ENCODE measurements at places on chromosomes 5 and 9.

GRCh38 chr9:69172895-69173294 is 1.2 kb upstream of the TJP2 start:
- no peak for DNase-seq

DNA sequence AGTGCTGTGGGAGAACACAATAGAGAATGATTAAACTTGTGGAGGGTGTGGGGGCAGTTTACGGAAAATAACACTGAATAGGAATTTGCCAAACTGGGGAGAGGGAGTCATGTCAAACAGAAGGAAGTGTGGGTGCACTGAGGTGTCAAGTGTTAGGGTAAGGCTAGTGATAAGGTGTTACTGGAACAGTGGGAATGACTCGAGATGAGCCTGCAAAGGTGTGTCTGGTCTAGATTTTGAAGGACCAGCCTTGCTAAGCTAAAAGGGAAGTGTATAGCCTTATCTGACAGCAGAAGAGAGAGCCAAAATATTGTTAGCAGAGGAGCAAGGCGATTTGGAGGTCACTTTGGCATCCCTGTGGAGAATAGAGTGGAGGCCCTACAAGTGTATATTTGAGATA is 4.2 kb downstream of the CNOT6 start:
- DNase-seq = no peak

GRCh38 chr5:148864113-148864841 is 37.9 kb downstream of the ADRB2 start:
- DNase-seq = no peak

DNA sequence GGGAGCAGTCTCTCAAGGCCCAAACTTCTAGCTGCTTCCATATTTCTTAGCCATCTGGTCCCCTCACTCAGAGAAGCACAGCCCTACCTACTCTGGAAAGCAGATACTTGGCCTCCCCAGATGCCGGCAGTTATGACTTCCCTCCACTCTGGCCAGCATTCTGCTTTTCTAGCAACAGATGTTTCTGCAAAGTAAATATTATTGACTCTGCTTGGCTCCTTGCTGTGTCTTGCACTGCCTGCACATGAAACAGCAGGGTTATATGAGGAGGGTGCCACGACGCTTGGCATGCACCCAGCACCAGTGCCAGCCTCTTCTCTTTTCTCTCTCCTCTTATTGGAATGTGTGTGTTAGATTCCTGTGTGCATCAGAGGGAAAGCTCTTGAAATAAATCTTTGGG is 99.7 kb downstream of the ARHGAP26 start:
- DNase-seq = no peak

DNA sequence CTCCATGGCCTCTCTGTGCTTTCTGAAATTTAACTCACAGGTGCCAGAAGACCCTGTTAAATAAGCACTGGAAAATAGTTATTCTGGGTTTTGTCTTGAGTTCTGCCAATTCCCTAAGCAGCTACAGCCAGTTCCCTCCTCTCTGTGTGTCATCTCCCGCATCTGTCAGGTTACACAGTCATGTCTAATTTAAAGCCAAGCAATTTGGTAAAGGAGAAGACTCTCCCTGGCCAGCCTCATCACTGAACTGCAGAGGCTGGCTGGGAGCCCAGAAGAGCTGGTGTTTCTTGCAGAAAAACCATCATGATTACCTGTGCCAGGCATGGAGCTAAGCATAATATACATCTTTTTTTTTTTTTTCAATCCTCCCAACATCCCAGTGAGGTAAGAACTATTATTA is 141.3 kb upstream of the ZNF366 start:
- no peak for DNase-seq

GRCh38 chr9:131238402-131239021 is 37.8 kb downstream of the FAM78A start:
- no peak for DNase-seq

DNA sequence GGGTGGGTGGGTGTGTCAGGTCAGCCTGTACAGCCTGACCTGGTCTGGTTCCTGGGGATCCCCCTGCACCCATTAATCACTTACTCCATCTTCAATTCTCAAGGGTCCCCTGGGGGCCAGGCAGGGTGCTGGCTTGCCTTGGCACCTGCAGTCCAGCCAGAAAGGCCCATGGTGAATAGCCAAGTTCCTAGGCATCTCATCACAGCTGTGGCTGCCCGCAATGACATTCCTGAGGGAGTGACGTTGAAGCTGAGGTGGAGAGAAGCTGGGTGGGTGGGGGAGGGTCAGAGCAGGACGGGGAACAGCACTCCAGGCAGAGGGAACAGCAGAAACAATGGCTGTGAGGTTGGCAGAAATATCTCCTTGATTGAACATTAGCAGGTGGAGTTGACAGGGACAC is 10.6 kb downstream of the HMCN2 start:
- DNase-seq = no peak

GRCh38 chr9:71985297-71985911 is 74.0 kb downstream of the C9orf85 start:
- DNase-seq = no peak

GRCh38 chr5:88876714-88877113 is 6.3 kb downstream of the MEF2C start:
- no peak for DNase-seq

DNA sequence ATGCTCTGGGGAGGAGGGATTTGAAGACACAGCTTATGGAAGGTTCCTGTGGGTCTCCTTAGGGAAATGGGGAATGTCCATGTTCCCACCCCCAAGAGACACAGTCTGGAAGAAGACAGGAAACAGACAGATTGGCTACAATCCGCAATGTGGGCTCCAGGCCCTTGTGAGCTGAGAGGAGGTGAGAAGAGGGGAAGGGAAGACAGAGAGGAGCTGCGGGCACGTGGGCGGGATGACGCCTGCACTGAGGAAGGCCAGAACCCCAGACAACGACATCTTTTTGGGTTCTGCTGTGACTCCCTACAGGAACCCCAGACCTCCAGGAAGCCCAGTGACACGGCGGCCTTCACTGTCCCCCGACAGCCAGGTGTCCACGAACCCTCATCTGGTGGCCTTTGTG is 29.9 kb upstream of the NKD2 start:
- no peak for DNase-seq

DNA sequence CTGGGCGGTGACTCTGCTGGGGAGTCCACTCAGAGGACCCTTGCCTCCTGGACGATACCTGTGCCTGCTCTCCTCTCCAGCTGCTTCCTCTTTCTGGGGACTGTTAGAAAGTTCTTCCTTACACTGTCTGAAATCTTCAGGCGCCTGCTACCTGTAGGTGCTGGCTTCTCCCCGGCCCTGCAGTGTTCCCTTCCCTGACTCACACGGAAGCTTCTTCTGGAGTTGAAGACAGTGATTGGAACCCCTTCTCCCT is 562 bp downstream of the GSN start:
- DNase-seq = no peak

DNA sequence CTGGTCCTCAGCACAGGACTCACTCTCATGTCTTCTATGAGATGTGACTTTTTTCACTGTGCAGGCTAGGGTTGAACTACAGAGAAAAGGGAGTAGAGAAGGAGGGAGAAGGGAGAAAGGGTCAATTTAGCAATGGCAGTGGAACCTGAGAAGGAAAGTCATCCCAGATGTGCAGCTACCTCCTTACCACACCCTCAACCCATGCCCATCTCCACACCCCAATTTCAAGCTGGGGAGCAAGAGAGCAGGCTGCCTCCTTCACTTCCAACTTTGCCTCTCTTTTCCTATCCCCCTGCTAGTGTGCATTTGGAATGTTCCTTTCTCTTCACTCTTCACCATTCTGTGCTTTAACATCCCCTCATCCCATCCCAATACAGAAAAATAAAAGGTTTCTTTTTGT is 163.5 kb upstream of the MAP3K1 start:
- no peak for DNase-seq

GRCh38 chr5:76791461-76791860 is 27.4 kb upstream of the F2RL1 start:
- DNase-seq = no peak

DNA sequence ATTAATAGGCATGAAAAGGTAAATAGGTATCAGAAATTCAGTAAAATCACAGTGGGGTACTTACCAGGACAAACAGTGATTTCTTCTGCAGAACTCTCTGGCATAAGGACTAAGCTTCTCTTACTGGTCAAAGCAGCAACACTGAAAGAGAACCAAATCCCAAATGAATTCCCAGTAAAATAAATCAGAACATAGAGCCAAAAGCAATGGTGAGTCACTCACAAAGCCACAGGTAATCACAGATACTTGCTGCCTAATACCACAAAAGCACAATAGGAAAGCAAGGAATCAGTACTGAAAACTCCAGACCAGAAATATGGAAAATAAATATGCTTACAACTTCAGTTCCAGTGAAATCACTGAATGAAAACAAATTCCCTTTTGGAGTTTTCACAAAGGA is 50.7 kb downstream of the UIMC1 start:
- DNase-seq = no peak

DNA sequence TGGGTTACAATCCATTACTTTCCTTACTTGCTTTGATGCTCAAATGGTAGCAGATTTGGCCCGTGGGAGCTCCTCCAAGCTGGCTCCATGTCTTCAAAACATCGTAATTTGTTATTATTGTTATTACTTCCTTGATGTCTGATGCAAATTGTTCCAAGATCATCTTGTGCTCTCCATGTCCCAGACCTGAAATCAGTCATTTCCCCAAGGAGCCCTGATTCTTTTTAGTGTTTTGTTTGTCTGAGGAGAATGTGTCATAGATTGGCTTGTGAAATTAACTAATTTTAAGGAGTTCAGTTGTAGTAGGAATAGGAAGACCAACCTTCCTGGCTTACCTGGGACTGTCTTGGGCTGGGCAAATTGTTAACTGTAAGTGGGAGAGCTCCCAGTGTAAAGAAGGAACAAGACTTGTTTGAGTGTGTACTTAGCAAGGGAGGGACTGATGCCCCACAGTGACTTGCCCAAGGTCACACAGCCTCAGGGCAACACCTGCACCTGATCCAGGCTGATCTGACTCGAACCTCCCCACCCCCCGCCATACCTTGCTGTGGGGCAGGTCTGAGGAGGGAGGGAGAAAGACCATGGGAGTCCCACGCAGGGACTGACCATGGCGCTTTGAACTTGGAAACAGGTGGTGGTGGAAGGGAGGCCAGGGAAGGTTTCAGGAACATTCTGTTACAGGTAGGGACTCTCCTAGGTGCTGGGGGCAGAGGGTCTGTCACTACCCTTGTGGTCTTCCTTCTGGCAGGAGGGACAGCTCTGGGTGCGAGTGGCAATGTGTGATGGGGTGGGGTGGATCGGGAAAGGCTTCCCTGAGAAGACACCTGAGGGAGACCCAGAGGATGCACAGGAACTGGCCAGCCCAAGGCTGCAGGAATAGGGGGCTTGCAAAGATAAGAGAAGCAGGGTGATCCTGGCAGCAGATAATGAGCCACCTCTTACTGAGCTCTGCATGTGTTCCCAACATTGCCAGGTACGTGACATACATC is 2.7 kb upstream of the BICD2 start:
- DNase-seq = no peak

DNA sequence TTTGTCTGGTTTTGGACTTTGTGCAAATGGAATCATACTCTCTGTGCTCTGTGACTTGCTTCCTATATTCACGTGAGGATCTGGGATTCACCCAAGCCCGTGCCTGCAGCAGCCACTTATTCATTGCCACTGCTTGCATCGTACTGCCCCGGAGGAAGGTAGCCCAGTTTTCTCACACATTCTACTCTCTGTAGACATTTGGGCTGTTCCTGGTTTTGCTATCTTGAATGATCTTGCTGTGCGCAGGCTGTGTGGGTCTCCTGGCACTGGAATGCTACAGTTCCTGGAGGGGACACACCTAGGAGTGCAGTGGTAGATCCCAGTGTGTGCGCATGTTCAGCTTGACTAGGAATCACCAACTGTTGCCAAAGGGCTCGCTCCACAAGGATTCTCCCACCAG is 99.2 kb upstream of the BOD1 start:
- no peak for DNase-seq

GRCh38 chr9:99811172-99811571 is 10.5 kb upstream of the NR4A3 start:
- no peak for DNase-seq

DNA sequence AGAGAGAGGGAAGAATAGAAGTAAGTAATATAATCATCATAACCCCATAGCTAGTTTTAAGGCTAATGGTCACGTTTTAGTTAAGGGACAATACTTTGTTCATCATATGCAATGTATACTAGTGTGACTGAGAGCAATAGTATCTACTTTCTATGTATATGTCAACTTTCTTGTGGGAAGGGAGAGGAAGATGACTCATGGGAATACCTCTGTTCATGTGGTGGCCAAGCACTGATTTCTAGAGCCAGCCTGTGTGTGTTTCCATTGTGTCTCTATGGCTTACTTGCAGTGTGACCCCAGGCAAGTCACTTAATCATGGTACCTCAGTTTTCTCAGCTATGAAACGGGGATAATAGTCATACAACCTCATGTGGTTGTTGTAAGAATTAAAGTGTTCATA is 639.6 kb downstream of the CETN3 start:
- DNase-seq = no peak

DNA sequence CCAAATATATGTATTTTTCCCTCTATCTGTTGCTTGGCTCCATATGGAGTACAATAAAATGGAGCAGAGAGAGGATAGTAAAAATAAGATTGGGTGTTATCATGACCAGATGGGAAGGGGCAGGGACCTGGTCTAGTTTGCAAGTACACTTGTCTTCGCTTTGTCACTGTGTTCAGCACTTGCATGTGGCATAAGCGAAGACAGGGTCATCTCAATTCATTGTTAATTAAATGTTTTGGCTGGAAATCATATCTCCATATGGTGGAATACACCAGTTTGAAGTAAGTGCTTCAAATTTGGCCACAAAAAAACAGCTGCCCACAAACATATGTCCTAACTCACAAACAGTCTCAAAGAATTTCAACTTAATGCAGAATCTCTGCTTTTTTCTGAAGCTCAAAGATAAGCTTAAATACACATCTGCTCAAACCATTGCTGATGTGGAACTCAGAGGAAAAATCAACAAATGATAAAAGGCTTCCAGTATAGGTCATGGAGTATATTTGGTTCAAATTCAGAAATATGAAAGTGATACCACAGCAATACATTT is 865.4 kb downstream of the TLE4 start:
- DNase-seq = no peak

DNA sequence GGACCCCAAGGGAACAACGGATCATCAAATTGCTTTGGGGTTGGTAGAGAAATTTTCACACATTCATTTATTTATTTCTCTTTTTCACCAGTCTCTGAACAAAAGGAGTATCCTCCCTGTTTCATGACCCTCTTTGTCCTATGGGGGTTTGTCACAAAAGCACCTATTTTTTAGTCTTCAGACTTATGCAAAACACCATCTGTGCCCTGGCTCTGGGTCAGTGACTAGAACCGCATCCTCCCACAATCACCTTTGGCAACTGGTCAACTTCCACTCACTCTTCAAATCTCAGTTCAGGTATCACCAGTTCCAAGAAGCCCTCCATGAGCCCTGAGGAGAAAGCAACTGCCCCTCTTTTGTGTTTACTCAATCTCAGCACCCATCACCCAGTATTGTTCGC is 395.7 kb downstream of the CDK5RAP2 start:
- no peak for DNase-seq

DNA sequence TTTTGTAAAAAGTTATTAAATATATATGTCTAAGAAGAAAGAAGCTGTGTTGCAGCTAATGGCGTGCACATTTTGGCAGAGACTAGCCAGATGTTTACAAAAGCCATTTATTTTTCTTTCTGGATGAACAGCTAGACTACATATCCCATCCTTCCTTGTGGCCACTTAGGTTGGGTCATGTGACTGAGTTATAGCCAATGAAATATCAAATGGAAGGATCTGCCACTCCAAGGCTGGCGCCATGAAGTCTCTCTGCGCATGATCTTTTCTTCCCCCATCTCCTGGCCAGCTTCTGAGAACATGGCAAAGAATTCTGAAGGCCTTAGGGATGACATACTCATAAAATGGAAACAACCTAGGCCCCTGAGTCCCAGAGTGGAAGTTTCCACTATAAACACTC is 244.2 kb upstream of the DAB2 start:
- no peak for DNase-seq

Data from activated naive CD8-positive, alpha-beta T cell treated with anti-CD3 and anti-CD28 coated beads for 36 hours (primary cell).